Panc1 (cell line): ENCODE measurements at places on chromosomes 13 and 19.

GRCh38 chr19:39110263-39110967 lies 15.2 kb upstream of the PAK4 start:
- DNase-seq: peak; percentile 75

- DNase-seq: no peak
These were observed 191.0 kb upstream of the SOX1 start for GRCh38 chr13:111875915-111876314.

GRCh38 chr13:102141625-102142472 lies 260.0 kb downstream of the FGF14 start:
- no peak for DNase-seq

GRCh38 chr13:101205408-101205807 lies 210.9 kb downstream of the NALCN start:
- DNase-seq: no peak

GRCh38 chr19:16382775-16383543 lies 58.3 kb downstream of the KLF2 start:
- DNase-seq: peak; percentile 39

DNA sequence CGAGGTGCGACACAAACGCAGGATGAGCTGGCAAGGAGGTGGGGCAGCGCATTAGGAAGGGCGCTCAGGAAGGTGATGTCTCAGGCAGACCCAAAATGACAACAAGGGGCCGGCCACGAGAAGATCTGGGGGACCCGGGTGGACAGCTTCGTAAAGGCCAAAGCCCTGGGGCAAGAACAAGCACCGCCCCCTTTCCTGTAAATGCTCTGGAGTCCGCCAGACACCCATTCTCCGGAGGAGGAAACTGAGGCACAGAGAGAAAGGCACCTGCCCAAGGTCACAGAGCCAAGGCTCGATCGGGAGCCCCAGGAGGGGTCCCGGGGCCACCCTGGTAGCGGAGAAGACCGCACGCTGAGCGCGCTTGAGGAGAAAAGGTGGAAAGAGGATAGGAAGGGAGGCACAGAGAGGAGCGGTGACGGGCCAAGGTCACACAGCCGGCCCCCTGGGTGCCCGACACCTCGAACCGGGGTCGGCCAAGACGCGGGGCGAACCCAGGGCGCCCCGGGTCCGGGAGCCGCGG lies 571 bp downstream of the SAFB2 start:
- DNase-seq: no peak

DNA sequence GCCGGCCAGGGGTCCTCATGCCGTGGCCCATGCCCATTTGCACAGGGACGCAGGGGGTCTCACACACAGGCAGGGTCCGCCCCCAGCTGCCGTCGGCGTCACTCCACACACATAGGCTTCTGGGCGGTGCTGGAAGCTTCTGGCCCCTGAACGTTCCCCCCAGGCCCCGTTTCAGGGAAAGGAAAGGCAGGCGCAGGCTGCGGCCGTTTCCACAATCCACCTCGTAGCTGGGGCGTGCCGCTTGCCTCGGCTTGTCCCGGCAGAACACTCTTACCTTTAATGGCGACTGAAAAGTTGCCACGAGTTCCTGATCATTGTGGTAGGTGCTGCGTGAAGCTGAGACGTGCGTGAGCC lies 53.4 kb downstream of the MCF2L start:
- DNase-seq: no peak
